DMS79 (cell line): ENCODE measurements at places on chromosomes 3 and 15.
A peak's percentile ranks its signal among the peaks of the same experiment; 100 is the strongest.

- DNase-seq, result no peak
These were observed 7.4 kb upstream of the CCK start for GRCh38 chr3:42273361-42273760.

DNA sequence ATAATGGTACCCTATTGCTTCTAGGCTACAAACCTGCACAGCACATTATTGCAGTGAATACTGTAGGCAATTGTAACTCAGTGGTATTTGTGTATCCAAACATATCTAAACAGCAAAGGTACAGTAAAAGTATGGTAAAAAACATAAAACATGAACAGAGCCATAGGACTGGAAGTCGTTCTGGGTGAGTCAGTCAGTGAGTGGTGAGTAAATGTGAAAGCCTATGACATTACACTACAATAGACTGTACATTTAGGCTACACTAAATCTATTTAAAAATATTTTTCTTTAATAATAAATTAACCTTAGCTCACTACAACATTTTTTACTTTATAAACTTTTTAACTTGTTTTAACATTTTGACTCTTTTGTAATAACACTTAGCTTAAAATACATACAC is 21.3 kb downstream of the RAB6B start:
- no peak for DNase-seq

DNA sequence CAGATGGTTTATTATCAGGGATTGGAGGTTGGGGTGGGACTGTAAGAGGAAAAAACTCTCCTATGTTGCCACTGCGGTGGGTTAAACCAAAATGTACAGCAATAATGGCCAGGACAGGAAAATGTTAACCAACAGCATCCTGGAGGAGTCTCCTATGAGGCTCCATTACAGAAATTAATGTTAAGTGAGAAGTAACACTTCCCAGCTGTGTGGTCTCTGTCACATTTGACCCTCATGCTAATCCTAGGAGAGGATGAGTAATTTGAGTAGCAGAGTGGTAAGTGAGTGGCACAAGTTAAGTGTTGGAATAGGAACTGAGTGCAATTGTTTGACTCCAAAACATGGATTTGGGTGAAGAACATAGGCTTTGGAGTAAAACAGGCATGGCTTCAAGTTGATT is 39.0 kb downstream of the ARHGEF3 start:
- DNase-seq, result no peak

GRCh38 chr3:153442386-153442785 is 280.4 kb downstream of the RAP2B start:
- no peak for DNase-seq

DNA sequence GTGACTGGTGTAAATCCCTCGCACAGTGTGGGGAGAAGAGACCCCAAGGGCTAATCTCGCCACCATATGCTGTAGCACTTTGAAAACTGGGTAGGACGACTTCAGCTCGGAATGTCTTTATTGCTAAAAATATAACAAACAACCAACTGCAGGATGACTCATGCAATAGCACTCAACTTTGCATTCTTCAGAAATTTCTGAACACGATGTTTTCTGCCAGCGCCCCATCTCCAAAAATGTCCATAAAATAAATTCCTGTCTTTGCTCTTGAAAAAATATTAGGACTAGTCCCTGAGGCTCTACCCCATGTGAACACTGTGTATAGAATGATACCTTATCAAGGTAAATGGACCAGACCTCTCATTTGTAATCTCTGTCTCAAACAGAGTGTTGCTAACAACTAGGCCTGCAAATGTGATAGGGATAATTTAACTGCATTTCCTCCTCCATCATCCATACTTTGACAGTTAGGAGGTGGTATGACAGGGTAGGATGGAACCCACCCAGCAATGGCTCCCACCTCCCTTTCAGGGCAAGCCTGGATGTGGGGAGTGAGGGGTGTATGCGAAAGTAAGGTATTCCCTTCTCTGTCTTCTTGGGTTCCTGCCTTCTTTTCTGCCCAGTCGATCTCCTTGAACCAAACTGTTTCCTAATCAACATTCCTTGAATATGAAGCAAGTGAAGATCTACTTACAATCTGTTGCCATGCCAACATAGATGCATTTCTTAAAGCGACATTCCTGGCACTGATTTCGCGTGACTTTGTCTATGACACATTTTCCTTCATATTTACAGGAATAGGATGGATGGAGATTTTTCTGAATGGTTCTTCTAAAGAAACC is 201.1 kb downstream of the NR1D2 start:
- DNase-seq, result no peak

GRCh38 chr3:111566844-111567243 is 24.8 kb downstream of the CD96 start:
- DNase-seq, result no peak

DNA sequence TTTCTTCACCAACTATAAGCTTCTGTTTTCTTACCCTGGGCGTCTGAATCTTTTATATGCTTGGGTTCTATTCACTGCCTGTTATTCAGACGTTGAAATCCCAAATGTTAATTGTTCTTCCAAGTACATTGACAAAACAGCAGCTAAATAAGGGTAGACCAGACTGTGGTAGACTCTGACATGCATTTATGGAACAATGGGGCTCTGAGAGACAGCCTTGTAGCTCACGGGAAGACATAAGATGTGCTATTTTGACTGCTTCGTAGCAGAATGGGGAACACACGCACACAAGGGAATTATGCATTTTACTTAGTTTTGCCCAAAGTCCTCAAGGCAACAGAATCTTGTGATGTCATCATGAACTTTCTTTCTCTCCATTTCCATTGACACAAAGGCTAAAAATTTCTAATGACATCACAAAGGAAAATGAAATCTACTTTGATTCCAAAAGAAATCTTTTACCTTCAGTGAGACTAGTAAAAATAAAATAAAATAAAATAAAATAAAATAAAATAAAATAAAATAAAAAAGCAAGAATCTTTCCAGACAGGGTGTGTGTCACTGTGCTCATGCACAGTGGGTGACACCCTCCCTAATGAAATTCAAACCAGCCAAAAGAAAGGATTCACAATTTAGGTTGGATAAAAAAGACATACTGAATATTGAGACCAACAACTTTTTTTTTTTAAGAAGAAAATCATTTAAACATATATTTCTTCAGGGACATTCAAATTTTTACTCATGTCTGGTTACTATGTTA is 346.6 kb downstream of the ZBTB20 start:
- no peak for DNase-seq

DNA sequence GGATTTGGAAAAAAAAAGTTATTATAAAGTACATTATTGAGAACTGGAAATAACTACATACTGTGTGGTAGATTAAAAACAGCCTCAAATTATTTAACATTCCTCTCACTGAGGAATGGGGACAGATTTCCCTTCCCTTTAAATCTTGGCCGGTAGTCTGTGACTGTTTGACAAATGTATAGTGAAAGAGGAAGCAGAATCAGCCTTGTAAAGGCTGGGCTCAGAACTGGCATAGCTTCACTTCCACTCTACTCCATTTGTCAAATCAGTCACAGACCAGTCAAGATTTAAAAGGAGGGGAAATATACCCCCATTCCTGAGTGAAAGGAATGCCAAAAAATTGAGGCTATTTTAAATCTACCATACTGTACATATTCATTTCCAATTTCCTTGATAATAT is 18.2 kb upstream of the B4GALT4 start:
- DNase-seq, result no peak

- no peak for DNase-seq
These were observed 21.7 kb downstream of the GXYLT2 start for GRCh38 chr3:72909591-72909990.

DNA sequence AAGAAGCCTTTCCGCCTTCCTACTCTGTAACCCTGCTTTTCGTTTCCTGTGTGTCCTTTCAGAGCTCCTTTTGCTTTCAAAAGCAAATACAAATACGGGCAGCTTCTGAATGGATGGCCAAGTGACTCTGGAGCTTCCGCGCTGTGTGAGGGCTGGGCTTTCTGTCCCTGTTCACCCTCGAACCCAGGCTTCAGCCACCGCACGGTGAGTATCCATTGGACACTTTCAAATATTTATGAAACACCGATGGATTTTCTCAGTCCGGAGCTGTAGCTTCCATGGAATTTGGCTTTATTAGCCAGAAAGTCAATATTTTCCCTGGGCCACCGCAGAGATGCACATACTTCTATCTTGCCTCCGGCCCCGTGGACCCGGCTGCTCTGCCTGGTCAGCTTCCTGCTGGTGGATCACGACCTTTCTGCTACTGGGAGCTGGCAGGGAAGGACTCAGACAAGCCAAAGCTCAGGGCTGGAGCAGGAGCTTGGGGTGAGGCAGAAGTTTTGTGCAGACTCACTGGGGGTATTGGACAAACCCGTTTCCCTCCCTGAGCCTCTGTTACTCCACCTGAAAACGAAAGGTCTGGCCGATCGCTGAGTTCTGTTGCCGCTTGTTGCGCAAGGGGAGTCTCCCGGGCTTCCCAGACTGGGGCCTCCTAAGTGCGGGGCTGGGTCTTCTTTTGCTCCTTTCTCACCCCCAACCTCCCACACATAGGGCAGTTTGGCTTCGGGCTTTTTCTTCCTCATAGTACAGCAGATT is 63.6 kb downstream of the LINGO1 start:
- no peak for DNase-seq

DNA sequence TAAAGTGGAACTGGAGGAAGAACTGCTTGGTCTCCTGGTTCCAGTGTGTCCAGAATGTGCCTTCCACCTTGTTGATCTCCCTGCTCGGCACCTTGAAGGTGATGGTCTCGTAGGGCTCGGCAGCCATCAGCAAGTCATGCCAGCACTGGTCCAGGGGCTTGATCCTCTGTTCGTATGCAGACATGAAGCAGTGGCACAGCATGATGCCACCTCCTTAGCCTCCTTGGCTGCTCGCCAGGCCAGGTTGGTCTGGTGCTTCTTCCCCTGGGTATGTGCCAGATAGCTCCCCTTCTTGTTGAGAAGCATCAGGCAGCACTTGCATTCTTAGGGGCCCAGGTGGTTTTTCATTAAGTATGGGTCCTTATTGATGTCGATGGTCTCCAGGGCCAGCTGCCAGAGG is 17.8 kb upstream of the TXNRD3 start:
- DNase-seq, result peak; percentile 87

DNA sequence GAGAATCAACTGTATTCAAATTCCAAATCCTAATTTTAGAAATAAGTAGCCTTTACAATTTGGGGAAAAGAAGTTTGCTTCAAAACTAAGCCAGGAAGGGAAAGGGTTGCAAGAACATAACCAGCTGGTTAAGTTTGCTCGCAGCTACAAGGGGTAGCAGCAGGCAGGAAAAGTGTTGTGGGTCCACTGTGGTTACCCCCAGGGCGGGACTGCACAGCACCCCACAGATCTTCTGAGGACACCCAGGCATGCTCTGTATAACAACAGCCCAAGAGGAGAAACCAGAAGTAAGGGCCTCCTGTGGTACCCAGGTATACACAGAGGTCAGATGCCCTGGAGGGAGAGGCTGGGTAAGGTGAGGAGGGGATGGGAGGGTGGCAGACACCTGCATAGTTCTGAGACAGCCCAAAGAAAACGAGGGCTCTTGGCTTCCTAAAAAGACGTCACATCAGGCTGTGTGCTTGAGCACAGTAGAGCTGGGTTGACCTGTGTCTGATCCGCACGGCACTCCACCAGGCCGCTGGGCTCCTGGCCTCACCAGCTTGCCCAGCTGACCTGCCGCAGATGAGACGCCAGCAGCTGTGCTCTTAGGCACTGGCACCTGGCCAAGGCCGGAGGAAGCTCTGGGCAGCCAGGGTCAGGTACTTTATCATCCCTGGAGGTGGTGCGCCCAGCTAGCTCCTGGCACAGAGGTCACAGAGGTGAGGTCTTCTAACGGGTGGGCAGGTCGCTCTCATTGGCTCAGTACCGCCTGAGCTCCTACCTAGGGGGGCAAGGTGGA is 81.8 kb upstream of the SNRPA1 start:
- no peak for DNase-seq

DNA sequence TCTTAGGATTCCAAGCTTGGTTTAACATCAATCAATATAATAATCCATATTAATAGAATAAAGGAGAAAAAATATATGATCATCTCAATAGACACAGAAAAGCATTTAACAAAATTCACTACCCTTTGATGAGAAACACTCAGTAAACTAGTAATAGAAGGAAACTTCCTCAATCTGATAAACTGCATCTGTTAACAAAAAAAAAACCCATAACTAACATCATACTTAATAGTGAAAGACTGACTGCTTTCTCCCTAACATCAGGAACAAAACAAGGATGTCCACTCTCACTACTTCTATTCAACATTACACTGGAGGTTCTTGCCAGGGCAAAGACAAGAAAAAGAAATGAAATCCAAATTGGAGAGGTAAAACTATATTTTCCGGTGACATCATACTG is 30.5 kb downstream of the LRRK1 start:
- DNase-seq, result no peak

DNA sequence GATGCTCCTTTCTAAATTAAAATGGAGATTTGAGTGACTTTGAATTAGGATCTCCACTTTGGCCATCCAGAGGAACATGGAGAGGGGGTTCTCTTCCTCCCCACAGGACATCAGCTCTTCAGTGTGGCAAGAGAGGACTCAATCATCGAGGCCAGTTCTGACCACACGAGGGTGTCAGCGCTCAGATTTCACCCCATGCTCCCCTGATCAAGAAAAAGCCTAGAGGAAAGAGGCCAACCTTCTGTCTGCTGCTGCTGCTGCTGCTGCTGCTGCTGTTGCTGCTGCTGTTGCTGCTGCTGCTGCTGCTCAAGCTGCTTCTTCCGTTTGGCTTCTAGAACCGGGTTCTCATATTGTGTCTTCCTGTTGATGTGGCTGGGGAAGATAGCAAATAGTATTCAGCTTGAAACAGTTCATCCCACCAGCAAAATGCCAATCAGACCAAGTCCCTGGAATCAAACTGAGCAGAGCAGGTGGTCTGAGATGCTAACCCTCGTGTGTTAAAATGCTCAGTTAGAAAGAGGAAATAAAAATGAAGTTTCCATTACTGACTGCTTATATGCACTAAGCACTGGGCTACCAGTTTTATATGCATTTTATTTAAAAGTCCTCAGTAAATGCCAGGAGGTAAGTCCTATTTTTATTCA is 599.0 kb downstream of the MAGI1 start:
- no peak for DNase-seq

DNA sequence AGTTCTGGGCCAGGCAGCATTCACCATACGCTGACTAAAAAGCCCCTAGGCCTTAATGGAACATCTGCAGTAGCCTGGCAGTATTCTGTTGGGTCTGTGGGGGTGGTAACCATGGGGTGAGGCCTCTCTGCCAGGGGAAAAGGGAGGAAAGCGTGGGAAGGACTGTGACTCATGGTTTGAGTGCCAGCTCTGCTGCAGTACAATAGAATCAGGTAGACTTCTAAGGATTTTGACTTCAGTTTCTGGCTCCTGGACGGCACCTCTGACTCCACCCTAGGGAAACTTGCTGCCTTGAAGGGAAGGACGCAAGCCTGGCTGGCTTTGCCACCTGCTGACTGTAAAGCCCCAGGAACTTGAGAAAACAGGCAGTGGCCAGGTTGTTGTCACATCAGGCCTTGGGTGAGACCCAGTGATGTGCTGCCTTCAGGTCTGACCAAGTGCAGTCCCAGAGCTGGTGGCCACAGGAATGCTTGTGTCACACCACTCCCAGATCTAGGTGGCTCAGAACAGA is 148.6 kb downstream of the SUCNR1 start:
- no peak for DNase-seq

GRCh38 chr3:72101494-72101893 is 316.5 kb upstream of the PROK2 start:
- DNase-seq, result no peak
